ENCODE measurements at places on chromosomes 16 and 17.

GRCh38 chr17:61478790-61479492 is 26.7 kb downstream of the TBX4 start:
- no peak overlapping the region for H3K27ac ChIP-seq
- no peaks in the 10 kb centered on the region for H3K4me1 ChIP-seq
- H3K4me3 ChIP-seq: no peak overlapping the region
- H3K27me3 ChIP-seq: no peaks in the 10 kb centered on the region
- no peaks in the 10 kb centered on the region for H3K36me3 ChIP-seq
- DNase-seq: no peak

DNA sequence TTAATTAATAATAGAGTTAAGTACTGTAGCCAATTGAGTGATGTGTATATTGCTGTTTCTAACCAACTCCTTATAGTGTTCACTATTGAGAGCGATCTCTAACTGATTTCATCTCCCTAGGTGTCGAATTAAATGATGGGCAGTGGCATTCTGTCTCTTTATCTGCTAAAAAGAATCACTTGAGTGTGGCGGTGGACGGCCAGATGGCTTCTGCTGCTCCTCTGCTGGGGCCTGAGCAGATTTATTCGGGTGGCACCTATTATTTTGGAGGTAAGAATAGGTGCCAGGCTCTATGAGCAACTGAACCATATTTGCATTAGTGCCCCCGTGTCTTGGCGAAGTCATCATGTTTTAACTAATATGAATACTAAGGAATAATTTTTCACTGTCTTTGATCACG is 184.6 kb downstream of the CNTNAP4 start:
- no peak overlapping the region for H3K27ac ChIP-seq
- no peak for DNase-seq
- no peaks in the 10 kb centered on the region for H3K36me3 ChIP-seq
- H3K4me3 ChIP-seq: no peak overlapping the region
- H3K4me1 ChIP-seq: no peaks in the 10 kb centered on the region

- H3K4me3 ChIP-seq: no peak overlapping the region
- H3K4me1 ChIP-seq: no peaks in the 10 kb centered on the region
- H3K36me3 ChIP-seq: no peaks in the 10 kb centered on the region
These were observed 24.2 kb downstream of the GRB7 start for GRCh38 chr17:39761861-39762496.

DNA sequence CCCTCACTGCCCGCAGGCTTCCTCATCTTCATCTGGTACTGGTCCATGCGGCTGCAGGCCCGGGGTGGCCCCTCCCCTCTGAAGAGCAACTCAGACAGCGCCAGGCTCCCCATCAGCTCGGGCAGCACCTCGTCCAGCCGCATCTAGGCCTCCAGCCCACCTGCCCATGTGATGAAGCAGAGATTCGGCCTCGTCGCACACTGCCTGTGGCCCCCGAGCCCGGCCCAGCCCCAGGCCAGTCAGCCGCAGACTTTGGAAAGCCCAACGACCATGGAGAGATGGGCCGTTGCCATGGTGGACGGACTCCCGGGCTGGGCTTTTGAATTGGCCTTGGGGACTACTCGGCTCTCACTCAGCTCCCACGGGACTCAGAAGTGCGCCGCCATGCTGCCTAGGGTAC is 4.7 kb upstream of the ADGRG3 start:
- H3K4me3 ChIP-seq: no peak overlapping the region
- DNase-seq: no peak
- H3K36me3 ChIP-seq: no peaks in the 10 kb centered on the region
- H3K27ac ChIP-seq: no peak overlapping the region

- DNase-seq: no peak
- H3K36me3 ChIP-seq: no peaks in the 10 kb centered on the region
- H3K4me3 ChIP-seq: no peak overlapping the region
- no peaks in the 10 kb centered on the region for H3K27me3 ChIP-seq
These were observed 139.6 kb upstream of the NOL11 start for GRCh38 chr17:67578142-67578457.

DNA sequence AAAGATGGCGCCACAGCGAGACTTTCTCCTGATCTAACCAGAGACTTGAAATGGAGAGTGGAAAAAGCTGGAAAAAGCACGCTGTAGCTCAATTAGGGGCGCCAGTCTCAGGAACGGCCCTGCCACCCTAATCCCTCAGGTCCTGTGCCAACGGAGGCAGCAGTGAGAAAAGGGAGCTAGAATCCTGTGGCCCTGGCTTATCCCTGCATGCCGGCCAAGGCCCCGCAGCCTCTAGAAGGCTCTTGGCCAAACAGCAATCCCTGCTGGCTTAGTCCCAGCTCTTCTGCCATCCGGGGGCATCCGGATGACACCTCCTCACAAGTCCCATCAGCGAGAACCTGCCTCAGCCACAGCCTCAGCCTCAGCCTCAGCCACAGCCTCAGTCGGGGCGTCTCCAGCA is 69.8 kb downstream of the MRM3 start:
- no peaks in the 10 kb centered on the region for H3K27me3 ChIP-seq
- H3K4me3 ChIP-seq: no peak overlapping the region
- DNase-seq: no peak
- peaks cover 8% of the 10 kb centered on the region for H3K4me1 ChIP-seq
- H3K36me3 ChIP-seq: no peaks in the 10 kb centered on the region
